ENCODE measurements at places on chromosomes 2 and 18. TPM values are rescaled to one million over a fixed set of nuclear protein-coding genes. Genes with fewer than 3 reads are reported as not detected.

DNA sequence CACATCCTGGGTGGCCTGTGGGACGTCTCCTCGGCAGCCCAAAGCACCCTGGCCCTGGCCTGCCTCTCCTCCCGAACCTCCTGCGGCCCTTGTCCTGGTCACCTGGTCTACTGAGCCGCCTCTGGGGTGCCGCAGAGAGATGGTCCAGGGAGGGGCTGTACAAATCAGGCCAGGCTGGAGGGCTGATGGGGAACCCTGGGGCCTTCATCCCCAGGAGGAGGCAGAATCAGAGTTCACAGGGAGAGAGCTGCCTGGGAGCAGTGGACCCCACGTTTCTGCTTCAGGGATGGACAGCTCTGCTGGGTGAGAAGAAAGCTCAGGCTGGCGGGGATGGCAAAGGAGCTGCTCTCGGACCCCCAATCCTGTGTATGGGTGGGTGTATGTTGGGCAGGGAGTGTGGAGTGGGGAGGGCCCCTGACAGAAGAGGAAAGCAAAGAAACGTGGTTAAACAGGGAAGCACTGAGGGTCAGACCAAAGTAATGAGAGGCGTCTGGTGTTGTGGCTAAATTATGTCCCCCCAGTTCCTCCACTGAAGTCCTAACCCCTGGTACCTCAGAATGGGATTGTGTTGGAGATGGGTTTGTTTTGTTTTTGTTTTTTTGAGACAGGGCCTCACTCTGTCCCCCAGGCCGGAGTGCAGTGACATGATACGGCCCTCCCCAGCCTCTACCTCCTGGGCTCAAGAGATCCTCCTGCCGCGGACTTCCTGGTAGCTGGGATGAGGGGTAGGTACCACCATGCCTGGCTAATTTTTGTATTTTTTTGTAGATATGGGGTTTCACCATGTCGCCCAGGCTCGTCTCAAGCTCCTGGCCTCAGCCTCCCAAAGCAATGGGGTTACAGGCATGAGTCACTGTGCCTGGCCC, 73.4 kb upstream of the SMAD7 start:
- DNase-seq = no peak

DNA sequence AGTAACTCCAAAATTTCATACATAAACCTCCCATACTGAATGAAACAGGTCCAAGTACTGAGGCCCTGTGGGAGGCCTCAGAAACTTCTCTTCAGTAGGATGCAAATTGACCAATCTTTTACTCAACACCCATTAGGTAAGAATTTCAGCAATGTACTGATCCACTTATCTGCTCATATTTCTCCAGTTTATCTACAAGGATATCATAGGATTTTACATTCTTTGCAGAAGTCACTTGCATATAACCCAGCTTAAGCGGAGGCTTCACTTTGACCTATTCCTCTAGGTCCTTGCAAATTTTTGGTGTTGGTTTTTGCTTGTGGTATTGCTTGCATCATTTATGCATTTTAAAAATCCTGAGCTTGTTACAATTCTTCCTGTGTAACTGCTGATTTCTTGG, 28.8 kb upstream of the SLC3A1 start:
- no peak for DNase-seq

DNA sequence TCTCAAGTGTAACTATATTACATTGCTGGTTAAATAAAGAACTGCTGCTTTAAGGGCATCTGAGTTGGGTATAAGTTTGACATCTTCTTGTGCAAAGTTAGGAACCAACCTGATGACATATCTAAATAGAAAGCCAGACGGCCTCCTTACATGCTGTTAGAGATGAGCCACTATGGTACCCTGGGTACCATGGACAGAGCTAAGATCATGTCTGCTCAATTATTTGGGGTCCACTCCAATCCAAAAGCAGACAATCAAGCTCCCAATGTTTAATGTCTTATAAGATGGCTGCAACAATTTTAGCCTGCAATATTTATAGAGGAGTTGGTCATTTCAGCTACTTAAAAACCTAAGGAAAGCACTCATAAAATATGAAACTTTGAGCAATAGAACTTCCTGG, 86.2 kb downstream of the UPP2 start:
- DNase-seq = no peak

DNA sequence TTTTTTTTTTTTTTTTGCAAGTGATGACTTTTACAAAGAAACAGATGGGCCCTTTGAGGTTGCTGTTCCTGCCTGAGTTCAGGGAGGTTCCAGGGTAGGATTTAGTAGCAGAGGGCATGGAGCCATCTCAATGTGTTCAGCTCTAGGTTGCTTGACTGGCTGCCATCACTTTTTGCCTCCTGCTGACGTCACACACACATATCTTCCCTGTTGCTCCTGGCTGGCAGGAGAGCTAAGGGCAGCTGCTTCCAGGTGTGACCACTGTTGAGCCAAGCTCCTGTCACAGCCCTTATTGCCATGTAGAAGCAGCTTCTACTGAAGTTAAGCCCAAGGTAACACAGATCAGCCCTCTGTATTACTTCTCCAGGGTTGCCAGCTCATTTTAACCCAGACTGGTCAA, 394.2 kb upstream of the SPRED2 start:
- DNase-seq = no peak

Gene ZNG1B
- 45.5 TPM for total RNA-seq

DNA sequence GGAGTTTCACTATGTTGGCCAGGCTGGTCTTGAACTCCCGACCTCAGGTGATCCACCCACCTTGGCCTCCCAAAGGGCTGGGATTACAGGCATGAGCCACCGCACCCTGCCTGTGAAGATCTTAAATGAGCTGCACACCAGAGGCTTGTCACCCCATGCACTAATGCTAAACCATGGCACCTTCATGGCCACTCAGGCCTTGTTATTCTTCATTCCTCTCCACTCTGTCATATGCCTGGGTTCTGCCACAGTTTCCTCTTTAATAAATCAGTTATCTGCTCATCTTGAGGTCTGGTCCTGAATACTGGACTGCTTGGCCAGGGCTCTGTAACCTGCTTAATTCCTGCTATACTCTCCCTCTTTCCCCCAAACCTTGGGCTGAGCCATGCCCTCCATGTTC, 303.9 kb upstream of the FBXO11 start:
- DNase-seq = no peak

Gene ADGRF3
- total RNA-seq = under 0.01 TPM

GRCh38 chr2:107932488-107932887, 53.8 kb upstream of the SLC5A7 start:
- DNase-seq = peak; percentile 10

Gene WDR7
- 7.0 TPM for total RNA-seq

DNA sequence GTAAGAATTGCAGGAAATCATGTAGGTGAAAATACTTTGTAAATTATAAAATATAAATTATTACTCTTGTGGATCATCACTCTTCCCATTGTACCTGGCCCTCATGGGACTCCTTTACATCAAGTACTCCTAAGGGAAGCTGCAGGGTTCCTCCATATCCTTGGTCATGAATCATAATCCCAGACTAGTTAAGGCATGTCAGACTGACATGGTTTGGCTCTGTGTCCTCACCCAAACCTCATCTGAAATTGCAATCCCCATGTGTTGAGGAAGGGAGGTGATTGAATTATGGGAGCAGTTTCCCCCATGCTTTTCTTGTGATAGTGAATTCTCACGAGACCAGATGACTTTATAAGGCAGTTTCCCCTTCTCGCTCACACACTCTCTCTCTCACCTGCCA, 77.1 kb downstream of the CMPK2 start:
- DNase-seq = no peak

Gene CARF
- total RNA-seq = 5.1 TPM

DNA sequence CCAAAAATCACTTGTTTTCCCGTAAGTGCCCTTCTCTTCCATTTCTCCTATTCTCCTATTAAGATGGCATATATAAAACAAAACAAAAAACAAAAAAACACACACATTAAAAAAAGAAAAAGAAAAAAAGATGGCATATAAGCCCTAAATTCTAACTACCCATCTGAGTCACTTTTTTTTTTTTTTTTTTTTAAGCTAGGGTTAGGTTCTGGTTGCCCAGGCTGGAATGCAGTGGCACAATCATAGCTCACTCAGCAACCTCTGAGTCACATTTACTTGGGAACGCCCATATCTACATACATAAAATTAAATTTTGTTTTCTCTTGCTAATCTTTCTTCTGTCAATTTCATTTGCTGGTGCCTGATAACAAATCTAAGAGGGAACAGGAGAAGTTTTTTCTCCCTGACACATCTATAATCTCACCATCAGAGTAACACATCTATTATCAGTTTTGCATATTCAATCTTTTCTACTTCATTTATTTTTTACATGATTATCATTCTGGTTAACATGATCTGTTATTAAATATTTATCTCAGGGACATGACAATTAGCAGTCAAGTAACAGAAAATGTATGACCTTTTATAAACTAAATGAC, 52.1 kb downstream of the EEF1B2 start:
- peak; percentile 45 for DNase-seq

DNA sequence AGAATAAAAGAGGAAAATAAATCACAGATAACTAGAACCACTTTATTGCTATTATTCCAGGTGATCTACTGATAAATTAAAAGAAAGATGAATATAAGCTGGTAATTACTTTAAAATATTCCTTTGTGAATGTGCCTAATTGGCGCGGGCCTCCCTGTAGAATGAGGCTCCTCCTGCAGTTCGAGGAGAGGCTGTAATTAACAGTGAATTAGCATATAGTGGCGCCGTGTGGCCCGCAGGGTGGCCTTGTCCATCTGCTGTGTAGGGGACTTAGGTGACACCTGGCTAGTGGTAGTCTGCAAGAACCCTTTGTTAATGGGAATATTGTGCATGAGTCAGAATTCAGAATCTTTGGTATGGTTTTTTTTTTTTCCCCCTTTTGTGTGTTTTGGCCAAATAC, 119.8 kb downstream of the AGAP1 start:
- DNase-seq = no peak

DNA sequence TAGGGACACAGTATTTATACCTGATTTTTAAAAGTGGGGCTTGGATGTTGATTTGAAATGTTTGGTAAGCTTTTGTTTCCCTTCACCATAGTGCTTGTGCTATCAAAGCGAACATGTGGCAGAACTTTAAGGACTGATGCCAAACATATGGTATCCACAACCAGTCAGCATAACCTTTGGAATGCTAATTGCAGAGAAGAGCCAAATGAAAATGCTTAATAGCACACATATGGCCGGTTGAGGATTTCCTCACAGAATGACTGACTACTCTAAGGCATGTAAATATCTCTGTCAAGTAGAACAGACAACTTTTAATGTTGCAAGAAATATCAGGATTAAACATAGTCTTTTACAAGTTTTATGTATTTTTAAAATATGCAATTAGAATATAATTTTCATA, 120.9 kb upstream of the COL3A1 start:
- peak; percentile 89 for DNase-seq

DNA sequence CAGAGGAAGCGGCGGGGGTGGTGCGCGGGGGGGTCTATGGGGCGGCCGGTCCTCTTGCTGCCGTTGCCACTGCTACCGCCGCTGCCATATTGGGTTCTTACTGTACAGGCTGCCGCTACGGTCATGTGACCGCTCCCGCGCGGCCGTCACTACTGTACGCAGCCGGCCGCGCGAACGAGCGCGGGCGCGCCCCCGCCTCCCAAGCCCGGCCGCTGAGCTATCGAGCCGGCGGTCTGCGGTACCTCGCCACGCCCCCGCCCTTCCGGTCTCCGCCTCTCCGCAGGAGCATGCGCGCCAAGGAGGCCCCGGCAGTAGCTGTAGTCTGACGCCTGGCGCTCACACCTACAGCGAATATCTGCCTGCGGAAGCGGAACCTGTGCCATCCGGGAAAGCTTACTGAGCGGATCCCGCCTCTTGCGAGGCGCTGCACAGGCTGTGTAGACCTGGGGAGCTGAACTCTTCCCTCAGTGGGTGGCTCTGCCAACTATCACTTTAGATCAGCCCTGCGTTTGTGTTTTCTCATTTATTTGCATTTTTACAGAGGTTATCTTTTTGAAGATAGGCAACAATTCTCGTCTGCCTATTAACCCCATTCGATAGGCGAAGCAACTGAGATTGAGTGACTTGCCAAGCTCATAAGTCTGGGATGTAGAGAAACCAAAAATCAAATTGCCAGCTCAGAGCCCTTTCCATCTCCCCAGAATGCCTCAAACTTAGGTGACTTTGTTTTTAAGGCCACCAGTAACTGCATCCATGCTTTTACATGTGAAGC, at the start of gene ASXL2:
Gene ASXL2, minus strand, starts transcription at position 127 of the 772 bp plus-strand sequence. CDS start 265 bp downstream, outside the sequence.
- DNase-seq = peak; percentile 96

GRCh38 chr2:102074152-102074783, 68.3 kb upstream of the IL1R1 start:
- peak; percentile 26 for DNase-seq

DNA sequence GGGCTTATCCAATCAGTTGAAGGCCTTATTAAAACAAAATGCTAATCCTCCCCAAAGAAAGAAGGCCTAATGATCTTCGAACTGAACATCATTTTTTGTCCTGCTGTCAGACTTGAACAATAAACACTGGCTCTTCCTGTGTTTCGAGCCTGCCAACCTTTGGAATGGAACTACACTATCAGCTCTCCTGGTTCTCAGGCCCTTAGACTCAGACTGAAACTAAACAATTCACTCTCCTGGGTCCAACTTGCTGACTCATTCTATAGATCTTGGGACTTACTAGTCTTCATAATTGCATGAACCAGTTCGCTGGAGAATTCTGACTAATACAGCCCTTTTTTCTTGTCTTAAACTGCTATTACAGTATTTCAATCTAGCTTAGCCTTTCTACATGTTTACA, 235.2 kb downstream of the LNPK start:
- peak; percentile 3 for DNase-seq

- no peak for DNase-seq
Observed at GRCh38 chr2:29226808-29227207, 111.6 kb downstream of the CLIP4 start.

- DNase-seq = peak; percentile 8
Observed at GRCh38 chr18:26813043-26813442, 52.5 kb downstream of the AQP4 start.

Gene HRH4
- total RNA-seq = not detected

Gene CD207
- total RNA-seq = not detected

DNA sequence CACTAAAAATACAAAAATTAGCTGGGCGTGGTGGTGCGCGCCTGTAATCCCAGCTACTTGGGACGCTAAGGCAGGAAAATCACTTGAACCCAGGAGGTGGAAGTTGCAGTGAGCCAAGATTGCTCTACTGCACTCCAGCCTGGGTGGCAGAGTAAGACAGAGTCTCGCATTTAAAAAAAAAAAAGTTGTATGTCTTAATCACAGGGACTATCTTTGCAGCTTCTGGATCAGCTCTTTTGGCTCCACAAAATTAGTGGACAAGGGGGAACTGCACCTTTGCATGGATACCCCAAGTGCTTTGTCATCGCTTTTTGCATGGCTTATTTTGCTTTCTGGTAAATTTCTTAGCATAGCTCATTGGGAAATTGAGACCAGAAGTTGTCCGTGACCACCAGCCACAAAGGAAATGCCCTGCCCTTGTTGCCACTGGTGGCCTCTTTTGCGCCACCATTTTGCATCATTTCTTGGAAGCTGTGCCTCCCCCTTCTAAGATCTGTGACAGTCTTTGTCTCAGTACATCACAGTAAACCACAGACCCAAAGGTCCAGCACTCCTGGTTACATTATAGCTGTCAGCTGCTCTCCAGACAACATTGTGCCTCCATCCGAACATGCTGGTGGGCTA, 43.9 kb upstream of the PCBP1 start:
- DNase-seq = no peak

All from RPMI7951 (cell line).